ENCODE measurements at places on chromosomes 16 and 17. TPM values are rescaled to one million over a fixed set of nuclear protein-coding genes. Genes with fewer than 3 reads are reported as not detected.

DNA sequence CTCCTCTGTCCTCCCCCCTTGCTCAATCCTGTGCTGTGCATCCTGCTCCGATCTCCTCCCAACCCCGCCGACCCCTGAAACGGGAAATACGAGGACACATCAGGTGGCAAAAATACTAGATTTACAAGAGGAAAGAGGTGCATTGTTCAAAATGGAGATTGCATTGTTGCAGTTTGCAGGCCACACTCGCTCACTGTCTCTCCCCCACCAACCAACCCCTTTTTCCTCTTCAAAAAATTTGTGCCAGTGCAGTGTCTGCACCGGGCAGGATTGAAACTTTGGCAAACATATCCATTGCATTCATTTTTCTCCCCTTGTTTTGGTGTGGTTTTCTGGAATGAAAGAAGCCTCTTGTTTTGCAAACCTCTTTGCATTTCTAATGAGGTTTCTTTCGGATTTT is 61.0 kb downstream of the RNF135 start:
- DNase-seq: no peak

DNA sequence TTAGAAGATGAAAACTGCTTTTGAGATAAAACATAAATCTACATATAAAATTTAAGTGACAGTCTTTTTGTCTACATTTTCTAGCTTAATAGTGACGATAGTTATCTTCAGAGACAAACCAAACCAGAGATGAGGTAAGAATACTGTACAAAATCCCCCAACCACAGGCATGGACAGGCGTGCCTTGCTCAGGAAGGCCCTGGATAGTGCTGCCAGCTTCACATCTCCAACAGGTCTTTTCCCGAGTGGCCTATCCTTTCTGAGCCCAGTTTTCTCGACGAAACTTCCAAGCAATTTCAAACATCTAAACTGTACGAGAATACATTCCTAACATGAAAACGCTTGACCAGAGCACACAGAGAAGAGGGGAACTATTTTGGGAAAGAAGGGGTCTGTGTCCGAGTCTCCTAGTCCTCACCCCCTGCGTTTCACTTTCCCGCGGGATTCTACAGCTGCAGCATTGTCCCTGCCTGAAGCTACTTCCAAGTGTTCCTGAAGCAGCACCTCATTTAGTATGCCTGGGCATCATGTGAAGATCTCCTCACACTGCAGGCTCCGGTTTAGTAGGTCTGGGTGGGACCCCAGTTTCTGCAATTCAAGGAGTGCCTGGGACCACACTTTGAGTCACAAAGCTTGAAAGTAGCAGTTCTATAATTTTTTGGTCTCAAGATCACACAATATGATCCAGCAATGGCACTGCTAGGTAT is 37.8 kb downstream of the GNA13 start:
- no peak for DNase-seq

- no peak for DNase-seq
These were observed 57.6 kb downstream of the BANP start for GRCh38 chr16:88008840-88009239.

Gene CNTNAP1
- total RNA-seq: 5.3 TPM

Gene TM4SF5
- total RNA-seq: not detected

GRCh38 chr16:57405097-57405496 is 530 bp downstream of the CCL17 start:
- DNase-seq: no peak

GRCh38 chr17:10081571-10082169 is 116.7 kb downstream of the GAS7 start:
- no peak for DNase-seq

Gene CPHXL2
- total RNA-seq: not detected

Gene CKLF
- 33.0 TPM for total RNA-seq

Data from frontal cortex (tissue), 4 donors.